Activated T-helper 9 cell treated with anti-CD3 and anti-CD28 coated beads, Interleukin-2, amount 50 U/mL, for 16 hours (primary cell): ENCODE measurements at places on chromosomes 12 and 14.

DNA sequence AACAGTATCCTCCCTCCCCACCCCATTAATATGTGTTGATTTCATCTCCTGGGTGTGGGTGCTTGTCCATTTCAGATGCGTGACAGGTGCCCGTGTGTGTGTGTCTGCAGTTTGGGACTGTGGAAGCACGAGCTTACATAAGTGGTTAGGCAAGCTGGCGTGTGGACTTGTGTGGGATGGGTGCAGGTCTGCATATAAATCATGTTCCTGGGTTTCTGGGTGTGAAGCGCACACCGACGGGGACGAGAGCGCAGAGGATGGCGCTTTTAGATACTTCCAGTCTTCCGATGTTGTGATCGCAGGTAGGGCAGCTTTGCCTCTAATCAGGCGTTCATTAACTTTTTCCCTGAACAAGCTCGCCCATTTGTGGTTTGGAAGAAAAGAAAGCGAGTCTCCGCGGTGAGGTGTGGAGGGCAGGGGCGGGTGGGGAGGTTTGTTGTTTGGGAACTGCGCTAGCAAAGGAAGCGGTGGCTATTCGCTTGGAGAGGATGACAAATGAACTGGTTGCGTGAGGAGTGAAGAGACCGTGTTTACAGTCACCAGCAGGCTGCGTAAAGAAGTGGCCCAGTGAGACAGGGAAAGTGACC is 865 bp downstream of the RGS6 start:
- no peak for DNase-seq

GRCh38 chr14:20415782-20416206 is 2.5 kb upstream of the TEP1 start:
- no peak for DNase-seq

- DNase-seq = no peak
Observed at GRCh38 chr12:75783093-75783877, 248.3 kb downstream of the PHLDA1 start.

- DNase-seq = no peak
Observed at GRCh38 chr12:23222801-23223200, 597.8 kb downstream of the ETNK1 start.

GRCh38 chr12:77218278-77218677 is 152.9 kb upstream of the E2F7 start:
- DNase-seq = no peak

DNA sequence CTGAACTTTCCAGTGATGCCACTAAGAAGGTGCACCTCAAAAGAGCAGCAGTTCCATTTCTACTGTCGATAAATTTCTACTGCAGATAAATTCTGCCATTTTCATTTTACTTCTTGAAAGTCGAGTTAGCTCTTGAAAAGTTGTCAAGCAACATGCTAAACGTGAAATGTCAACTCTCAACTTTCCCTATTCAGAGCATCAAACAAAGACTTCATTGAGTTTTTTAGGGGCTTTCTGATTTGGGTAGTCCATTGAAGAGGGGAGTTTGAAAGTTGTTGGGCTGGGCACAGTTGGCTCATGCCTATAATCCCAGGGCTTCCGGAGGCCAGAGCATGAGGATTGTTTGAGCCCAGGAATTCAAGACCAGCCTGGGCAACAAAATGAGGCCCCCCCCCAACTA is 59.4 kb upstream of the SYNE2 start:
- no peak for DNase-seq

DNA sequence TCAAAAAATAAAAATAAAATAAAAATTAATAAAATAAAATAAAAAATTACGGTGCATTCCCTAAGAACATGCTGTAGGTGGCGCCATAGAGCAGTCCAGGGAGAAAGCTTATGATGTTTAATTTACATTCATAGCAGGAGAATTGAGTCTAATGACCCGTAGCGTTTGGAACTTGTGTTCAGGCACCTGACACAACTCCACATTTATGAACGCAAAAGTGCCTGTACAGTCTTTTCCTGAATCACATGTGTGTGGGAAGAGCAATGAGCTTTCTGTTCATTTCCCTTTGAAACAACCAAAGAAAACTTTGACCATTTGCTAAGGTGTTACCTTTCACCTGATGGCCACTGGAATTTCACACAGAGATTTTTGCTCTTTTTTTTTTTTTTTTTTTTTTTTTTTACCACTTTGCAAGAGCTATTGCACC is 60.6 kb upstream of the KCNA1 start:
- DNase-seq = no peak

- DNase-seq = no peak
Observed at GRCh38 chr12:124110372-124110883, 137.4 kb downstream of the ZNF664 start.

GRCh38 chr14:90785876-90786450 is 30.3 kb downstream of the TTC7B start:
- DNase-seq = no peak

DNA sequence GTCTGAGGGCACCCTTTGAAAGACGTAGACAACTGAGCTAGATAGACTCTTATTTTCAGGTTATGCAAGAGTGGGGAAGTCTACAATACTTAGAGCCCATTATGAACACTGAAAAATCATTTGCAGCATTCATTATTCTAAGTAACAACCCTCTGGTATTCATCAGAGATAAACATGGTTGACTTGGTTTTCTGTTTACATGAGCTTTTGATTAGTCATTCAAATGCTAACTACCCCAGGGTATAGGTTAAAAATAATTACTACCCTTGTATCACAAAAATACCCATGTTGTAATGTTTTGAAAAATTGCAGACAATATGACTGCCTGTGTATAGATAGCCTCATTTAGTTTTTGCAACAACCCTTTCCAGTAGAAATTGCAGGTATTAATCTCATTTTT is 78.5 kb downstream of the PPFIBP1 start:
- no peak for DNase-seq

DNA sequence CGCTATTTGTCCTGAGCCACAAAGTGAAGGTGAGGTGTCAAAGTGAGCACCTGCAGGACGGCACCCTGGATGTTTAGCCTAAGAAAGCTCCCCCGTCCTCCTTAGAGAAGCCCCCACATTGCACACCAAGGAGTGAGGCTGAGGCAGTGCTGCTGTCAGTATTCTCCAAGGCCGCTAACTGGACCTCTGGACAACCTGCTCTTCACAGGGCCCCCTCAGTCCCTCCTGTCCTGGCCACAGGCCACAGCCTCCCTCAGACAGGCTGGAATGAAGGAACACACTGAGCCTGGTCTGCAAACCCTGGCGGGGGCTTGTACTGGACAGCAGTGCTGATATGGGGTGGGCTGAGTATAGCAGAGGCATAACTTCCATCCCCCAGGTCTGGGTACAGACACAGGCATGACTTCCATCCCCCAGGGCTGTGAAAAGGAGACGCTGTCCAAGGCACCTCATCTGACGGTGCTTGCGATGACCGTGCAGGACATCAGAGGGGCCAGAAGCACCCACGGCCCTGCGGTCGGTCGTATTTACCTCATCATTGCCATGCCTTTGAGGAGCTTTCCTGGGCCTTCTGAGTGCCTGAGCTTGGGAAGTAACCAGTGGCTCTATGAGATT is 82.4 kb upstream of the DIO3 start:
- DNase-seq = no peak

- DNase-seq = no peak
Observed at GRCh38 chr12:70332236-70332635, 33.9 kb upstream of the KCNMB4 start.

GRCh38 chr12:852864-853263 is 96.6 kb downstream of the RAD52 start:
- DNase-seq = no peak
